Esophagus muscularis mucosa (tissue), 4 donors: ENCODE measurements at places on chromosomes 7 and 10. TPM values are rescaled to one million over a fixed set of nuclear protein-coding genes. Genes with fewer than 3 reads are reported as not detected.
A peak's percentile ranks its signal among the peaks of the same experiment; 100 is the strongest.

DNA sequence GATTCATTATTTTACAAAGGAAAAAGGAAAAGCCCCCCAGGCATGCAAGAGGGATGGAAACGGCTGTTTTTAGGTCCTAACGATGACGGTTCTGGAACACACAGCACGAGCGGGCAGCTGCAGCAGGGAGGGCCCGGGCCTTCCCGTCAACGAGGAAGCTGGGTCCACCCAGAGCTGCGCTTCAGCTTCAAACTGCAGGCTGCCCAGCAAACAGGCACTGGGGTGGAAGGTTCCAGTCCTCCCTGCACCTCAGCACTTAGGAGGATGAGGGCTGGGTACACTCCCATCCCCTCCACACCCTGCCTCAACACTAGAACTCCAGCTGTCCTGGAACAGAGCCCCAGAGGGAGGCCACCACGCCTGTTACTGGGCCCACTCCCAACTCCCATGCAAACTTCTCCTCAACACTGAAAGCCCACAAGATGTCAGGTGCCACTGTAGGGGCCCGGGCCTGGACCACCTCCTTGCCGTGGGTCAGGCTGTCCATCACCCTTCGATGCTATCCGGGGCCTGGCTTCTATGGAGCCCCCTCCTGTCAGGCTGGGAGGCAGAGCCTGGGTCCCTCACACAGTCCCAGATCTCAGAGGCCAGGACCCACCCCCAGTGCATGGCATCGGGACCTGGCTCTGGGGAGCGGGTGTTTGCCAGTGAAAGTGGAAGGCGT lies 33.0 kb downstream of the PAPOLB start:
- DNase-seq: no peak

DNA sequence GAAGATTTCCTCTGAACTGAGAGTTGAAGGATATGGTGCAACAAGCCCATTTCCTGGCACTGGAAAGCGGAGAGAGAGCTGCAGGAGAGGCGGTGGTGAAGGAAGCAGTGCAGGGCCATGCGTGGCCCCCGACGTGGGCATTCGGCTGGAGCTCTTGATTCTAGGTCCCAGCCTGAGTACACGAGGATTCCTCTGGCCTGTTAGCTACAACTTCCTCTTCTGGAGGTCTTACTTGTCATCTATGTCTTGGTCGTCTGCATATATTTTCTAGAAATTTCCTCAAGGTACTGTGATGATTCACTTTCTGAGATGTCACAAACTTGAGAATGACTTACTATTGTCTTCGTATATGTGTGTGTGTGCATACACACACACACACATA lies 59.2 kb upstream of the JAZF1 start:
- no peak for DNase-seq

GRCh38 chr10:482848-483247 lies 206.6 kb downstream of the DIP2C start:
- no peak for DNase-seq

GRCh38 chr10:70874061-70874460 lies 14.3 kb downstream of the PCBD1 start:
- no peak for DNase-seq

DNA sequence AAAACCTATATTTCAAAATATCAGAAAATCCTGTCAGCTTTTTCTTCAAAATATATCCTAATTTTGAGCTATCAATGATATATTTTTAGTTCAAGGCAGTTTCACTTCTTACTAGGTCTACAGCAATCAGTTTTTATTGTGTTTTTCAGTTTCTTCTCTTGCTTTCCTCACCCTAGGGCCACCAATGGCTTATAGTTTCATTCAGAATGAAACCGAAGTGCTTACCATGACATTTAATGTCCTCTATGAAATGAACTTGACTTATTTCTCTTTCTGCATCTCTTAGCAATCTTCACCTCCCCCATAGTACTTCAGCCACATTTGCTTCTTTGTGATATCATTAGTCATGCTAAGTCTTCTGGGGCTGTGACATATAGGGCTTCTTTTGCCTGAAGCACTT lies 100.3 kb downstream of the ARL5B start:
- no peak for DNase-seq

- DNase-seq: no peak
Observed at GRCh38 chr10:86017841-86018734, 348.5 kb downstream of the GRID1 start.

DNA sequence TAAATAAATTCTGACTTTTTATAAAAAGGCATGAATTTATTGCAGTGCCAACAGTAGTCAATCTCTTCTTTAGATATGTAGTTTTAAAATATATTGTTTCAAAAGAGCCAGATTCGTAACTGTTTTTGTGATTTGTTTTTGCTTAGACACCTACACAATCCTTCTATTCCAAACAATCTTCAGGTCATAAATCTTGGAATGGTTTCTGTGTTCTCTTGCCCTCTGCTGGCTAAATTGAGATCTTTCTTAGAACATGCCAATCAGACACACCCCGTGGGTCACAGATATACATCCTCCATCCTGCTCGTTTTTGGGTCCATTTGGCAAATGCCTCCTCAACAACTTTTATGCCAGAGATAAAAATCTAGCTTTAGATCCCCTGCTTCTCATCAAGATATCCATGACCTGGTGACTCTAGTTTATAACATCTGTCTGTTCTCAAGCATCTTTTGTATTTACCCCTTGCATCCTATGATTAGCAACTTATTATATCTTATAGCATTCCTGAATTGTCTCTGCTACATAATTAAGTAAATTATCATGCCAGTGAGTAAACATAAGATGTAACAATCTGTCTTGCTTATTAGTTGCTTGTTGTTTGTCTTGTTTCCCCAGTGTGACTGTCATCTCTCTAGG lies 35.3 kb upstream of the IFRD1 start:
- DNase-seq: no peak

DNA sequence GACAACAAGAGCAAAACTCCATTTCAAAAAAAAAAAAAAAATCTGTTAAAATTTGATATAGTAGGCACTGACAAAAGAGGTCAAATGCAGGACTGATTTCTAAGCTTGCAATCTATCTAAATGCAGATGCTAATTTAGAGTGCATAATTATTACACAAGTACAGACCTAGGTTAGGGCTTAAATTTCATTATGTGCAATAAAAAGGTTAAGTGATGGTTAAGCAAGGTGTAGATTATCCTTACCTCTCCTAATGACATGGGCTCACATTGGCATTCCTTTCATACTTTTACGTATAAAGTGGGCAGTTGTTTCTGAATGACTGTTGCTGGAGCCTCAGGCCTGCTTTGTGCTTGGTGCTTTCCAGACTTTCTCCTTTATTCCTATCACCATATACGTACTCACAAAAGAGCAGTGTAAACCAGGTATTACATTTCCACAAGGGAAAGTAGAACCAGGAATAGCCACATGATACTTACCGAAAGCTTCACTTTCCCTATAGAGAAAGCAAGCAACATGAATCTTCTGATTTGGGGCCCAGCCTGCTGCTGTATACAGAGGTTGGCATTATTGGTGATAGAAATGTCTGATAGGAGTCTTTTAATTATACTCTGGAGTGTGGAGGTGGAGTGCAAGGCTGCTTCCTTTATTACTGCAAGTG lies 2.2 kb upstream of the CHCHD1 start:
- DNase-seq: no peak

- no peak for DNase-seq
Observed at GRCh38 chr7:146090023-146090645, 26.5 kb upstream of the CNTNAP2 start.

GRCh38 chr7:54180796-54181195 lies 361.4 kb upstream of the VSTM2A start:
- no peak for DNase-seq

DNA sequence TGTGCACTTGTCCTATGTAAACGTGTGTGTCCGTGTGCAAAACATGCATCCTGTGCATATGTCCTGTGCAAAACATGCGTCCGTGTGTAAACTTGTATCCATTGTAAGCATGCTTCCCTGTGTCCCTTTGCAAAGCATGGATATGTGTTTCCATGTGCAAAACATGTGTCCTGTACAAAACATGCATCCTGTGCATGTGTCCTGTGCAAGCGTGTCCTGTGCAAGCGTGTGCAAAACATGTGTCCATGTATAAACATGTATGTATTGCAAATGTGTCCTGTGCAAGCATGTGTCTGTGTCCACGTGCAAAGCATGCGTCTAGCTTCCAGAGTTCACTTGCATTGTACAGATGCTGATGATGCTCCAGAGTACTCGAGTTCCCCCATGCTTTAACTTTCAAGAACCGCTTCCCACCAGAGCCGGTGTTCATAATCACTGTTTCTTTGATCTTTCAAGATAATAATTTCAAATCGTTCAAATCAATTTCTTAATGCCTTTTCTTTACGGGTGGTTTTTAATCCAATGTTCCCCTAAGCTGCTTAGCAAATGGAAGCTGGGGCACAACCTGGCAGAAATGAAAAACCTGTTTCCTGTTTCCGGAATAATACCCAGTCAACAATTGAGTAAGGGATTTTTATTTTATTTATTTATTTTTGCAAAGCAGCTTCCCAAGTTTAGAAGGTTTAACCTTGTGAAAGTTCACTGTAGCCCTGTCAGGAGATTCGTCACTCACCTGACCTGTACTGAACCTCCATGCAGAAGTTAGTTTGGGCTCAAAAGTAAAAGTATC lies 641 bp upstream of the ASB13 start:
- DNase-seq: peak; percentile 90

- no peak for DNase-seq
Observed at GRCh38 chr10:74058658-74059057, 60.7 kb downstream of the VCL start.

DNA sequence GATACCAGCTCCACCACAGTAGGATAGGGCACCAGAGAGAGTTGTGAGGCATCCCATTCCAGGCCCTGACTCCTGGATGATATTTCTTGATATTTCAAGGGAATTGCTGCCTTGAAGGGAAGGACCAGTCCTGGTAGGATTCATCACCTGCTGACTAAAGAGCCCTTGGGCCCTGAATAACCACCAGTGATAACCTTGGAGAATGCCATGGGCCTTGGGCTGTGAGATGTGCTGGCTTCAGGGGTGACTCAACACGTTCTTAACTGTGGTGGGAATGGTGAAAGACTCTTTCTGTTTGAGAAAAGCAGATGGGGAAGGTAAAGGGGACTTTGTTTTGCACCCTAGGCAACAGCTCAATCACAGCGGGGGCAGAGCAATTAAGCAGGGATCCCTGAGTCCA lies 21.4 kb upstream of the ASZ1 start:
- DNase-seq: no peak

DNA sequence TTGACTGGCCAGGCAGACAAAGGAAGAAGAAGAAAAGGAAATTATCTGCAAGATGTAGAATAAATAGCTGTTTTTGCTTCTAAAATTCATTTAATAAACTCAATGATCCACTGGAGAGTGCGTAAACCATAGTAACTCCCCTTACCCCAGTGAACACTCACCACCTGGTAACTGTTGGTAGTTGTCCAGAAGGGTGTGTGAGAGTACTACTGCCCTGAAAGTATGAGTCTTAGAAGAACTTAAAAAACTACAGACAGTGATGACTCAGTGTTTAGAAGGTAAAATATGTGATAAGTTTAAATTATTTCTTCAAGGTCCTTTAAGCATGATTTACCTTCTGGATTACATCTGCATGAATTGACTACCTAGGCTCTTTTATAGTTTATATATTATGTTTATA lies 53.0 kb upstream of the SEMA3A start:
- DNase-seq: no peak

GRCh38 chr10:101071267-101071884 lies 9.6 kb downstream of the KAZALD1 start:
- DNase-seq: no peak

DNA sequence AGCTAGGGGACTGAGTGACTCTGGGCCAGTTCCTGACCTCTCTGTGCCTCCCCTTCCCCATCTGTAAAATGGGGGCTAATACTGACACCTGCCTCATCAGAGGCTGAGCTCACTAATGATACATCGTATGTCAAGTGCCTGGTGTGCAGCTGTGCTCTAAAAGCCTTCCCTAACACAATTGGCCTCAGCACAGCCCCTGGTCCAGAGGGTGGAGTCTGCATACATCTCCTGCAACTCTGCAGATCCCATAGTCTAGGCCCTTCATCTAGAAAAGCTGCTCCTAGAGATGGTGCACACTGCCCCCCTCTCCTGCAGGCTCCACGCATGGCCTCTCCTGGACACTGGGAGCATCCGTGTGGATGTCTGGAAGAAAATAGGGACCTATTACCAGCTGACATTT lies 255.0 kb downstream of the RPS24 start:
- DNase-seq: no peak

DNA sequence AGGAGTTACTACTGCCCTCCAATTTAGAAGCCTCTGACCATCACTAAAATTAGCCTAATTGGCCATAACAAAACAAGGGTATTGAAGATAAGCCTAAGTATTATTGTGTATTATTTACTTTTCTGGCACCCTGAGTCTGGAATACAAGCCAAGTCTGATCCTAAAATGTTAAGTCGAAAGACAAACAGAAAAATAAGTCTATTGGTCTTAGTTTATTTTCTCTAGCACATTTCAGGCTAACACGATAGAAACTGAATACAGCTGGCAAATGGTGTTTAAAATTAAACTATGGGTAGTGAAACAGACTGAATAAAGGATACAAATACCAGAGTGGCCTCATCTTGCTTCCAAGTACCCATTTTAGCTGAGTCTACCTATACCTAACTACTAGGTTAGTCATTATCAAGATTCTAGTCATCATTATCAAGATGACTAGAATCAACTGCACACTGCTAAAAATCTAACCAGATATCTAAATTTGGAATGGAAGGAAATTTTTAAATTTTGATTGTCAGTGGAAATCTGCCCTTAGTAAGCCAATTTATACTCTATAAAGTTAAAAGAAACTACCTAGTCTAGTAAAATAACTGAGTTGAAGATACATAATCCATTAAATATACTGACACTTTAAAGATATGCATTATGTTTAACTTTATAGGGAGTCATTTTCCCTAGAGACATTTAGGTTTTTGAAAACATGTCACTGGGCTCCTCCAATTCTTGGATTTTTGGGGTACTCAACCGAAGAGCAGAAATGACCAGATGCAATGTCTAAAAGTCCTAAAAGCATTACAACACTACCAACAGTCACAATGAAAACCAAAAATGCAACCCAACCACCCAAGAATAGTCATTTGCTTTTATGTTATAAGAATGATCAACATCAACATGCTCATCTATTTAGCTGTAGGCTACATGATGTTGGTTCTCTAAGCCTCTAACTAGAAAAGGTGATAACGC lies 80.9 kb downstream of the NT5C2 start:
- DNase-seq: no peak

DNA sequence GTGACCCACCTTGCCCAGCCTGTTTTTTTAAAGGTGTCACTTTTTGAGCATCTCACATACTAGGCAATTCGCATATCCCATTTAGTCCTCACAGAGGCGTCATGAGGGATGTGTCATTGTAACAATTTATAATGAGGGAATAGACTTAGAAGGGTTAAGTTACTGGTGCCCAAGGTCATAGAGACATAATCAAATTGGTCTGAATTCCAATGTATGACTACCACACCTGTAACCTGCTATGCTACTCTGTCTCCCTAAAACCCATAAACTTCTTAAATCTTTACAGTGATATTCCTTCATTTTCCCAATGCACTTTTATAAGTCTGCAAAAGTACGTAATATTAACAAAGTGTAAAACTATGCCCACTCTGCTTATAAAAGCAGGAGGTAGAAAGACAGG lies 7.1 kb downstream of the ZMYND11 start:
- DNase-seq: no peak

GRCh38 chr10:123883673-123884320 lies 7.8 kb downstream of the CPXM2 start:
- no peak for DNase-seq

GRCh38 chr7:135584362-135585353 lies 26.9 kb downstream of the NUP205 start:
- no peak for DNase-seq

- no peak for DNase-seq
Observed at GRCh38 chr7:40072268-40072667, 62.2 kb downstream of the MPLKIP start.

Gene PITX3
- not detected for total RNA-seq

Gene HOXA10
- not detected for total RNA-seq

Gene EPO
- total RNA-seq: not detected

Gene OR2A42
- total RNA-seq: not detected

Gene TAS2R41
- not detected for total RNA-seq

Gene CREB5
- 15.7 TPM for total RNA-seq
